PC-3 (cell line): ENCODE measurements at places on chromosomes 1 and 21. TPM values are rescaled to one million over a fixed set of nuclear protein-coding genes. Genes with fewer than 3 reads are reported as not detected.

DNA sequence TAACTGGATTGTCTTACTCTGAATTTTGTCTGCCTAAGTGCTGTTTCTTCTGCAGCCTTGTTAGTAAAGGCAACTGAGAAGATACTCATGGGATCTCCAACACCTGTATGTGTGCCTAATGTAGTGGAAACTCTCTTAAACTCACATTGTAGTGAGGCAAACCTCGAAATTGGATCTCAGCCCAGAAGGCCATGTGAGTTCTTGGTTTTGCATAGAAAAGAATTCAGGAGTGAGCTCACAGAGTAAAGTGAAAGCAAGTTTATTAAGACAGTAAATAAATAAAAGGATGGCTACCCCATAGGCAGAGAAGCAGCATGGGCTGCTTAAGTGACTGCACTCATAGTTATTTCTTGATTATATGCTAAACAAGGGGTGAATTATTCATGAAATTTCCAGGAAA, 1344.7 kb downstream of the NCAM2 start:
- DNase-seq, result no peak

The SERPINC1 gene
- total RNA-seq, result not detected in 2 replicates

DNA sequence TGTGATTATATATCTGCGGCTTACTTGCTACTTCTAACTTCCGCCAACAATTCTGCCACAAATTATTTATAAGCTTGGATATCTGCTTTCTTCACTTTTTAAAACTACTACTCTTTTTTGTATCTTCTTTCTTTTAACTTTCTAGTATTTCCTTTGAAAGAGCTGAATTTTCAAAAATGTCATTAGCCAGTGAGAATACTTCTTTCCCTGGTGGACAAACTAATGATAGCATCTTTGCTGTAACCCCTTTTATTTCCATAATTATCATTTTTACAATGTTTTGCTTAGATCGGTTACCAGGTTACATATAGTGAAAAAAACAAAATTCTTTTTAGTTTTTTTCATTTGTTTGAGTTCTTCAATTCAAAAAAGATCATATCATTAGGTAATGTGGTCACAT, 355.9 kb upstream of the ADGRL4 start:
- no peak for DNase-seq

- DNase-seq, result no peak
Measured at GRCh38 chr1:113279776-113280391, 110.4 kb upstream of the MAGI3 start.

DNA sequence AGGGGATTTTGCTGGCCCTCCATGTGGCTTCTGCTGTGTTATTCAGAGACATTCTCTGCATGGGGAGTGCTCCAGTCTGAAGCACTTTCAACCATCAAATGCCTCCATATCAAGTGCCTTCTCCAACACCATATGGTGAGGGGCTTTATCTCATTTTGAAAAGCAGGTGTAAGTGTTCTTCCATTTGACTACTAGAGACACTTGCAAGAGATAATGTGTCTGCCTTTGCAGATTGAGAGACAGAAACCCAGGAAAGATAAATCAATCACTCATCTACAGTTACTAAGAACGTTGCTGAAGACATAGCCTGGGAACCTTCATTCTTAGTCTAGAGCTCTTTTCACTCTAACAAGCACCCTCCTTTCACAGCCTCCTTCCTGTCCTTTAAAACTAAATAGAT, 29.5 kb upstream of the REG4 start:
- no peak for DNase-seq

The CYP2J2 gene
- 0.44 and 0.75 TPM in 2 replicates for total RNA-seq

The CCT3 gene
- total RNA-seq, result 666 and 692 TPM in 2 replicates

The CFHR2 gene
- not detected in 2 replicates for total RNA-seq

The BRINP2 gene
- total RNA-seq, result 2.6 and 3.7 TPM in 2 replicates

GRCh38 chr1:114299331-114299975, 145.8 kb upstream of the SYT6 start:
- DNase-seq, result no peak

- DNase-seq, result no peak
Measured at GRCh38 chr1:211335522-211336157, 9.0 kb downstream of the TRAF5 start.
